Epithelial cell of proximal tubule (primary cell): ENCODE measurements at places on chromosomes 5 and 9. TPM values are rescaled to one million over a fixed set of nuclear protein-coding genes. Genes with fewer than 3 reads are reported as not detected.

DNA sequence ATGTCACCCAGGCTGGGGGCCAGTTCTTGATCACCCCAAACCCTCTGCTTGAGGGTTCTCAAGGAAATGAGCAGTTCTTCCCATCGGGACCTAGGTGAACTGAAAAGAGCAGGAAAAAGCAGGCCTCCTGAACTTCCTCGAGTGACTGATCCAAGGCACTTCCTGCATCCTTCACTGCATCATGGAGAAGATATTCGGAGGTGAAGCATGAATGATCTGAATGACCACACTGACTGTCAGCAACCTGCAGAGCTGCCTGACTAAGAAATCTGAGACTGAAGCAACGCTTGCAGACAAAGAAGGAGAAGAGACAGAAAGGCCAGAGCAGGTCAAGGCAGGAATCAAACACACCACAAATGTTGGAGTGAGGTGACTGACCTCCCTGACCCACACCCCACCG is 420.2 kb downstream of the AGTPBP1 start:
- DNase-seq: peak; percentile 69

- no peak for DNase-seq
These were observed 31.7 kb downstream of the CRB2 start for GRCh38 chr9:123387686-123388085.

DNA sequence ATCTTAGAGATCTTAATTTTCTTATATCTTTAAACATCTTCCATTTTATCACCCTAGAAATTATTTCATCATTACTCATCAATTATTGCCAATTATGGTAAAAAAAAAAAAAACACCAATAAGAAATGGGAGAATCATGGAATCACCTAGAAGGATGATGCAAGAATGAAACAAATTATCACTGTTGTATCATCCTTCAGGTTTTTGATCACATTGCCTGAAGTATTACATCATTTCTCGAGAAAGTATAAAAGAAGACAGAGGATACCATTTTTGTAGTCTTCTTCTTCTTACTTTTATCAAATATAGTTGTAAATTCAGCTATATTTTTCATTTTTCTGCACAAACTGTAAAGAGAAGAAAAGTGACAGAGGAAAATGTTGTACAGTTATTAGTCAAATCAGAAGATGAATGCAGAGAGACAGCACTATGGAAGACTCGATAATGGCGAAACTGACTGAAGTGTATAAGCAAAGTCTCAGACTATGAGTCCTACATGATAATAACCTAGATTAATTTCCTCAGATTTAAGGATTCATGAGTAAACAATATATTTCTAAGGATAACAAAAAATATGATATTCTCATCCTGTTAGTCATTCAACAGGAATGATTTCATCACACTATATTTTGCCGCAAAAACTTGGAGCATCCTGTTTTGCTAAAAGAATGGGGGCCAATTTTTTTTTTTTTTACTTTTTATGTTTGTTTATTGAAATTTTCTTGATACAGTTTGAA is 5.9 kb upstream of the STC2 start:
- no peak for DNase-seq

Gene DOLPP1
- total RNA-seq: 12.7 and 23.1 TPM in 2 replicates

Gene DMRT1
- total RNA-seq: not detected in 2 replicates

- DNase-seq: no peak
These were observed 136.3 kb downstream of the MYO10 start for GRCh38 chr5:16799796-16800195.

GRCh38 chr9:29625292-29625731 is 2052.0 kb upstream of the C9orf72 start:
- no peak for DNase-seq

Gene ABO
- total RNA-seq: 0.65 and 2.5 TPM in 2 replicates

Gene WDR55
- total RNA-seq: 14.6 and 23.4 TPM in 2 replicates

Gene RNF208
- 0.22 and 1.5 TPM in 2 replicates for total RNA-seq

Gene TTLL11
- total RNA-seq: 0.75 and 1.7 TPM in 2 replicates

Gene LCN1
- not detected in 2 replicates for total RNA-seq

GRCh38 chr9:122132539-122132938 is 27.0 kb downstream of the NDUFA8 start:
- DNase-seq: no peak

Gene OLFML2A
- 3.5 and 7.0 TPM in 2 replicates for total RNA-seq

Gene PCDHB3
- 0.22 and 0.23 TPM in 2 replicates for total RNA-seq

GRCh38 chr9:31733166-31733565 is 651.3 kb upstream of the ACO1 start:
- DNase-seq: no peak

- DNase-seq: no peak
These were observed 91.1 kb downstream of the MRPS27 start for GRCh38 chr5:72228960-72229359.

- DNase-seq: no peak
These were observed 6.2 kb upstream of the PDLIM4 start for GRCh38 chr5:132251220-132251725.

GRCh38 chr5:34891981-34892380 is 23.3 kb downstream of the RAD1 start:
- no peak for DNase-seq

Gene SPATA31E1
- not detected in 2 replicates for total RNA-seq

GRCh38 chr5:177456976-177457851 is 10.6 kb downstream of the PRR7 start:
- peak; percentile 75 for DNase-seq

Gene FBLL1
- total RNA-seq: 0.80 TPM in 1 of 2 replicates, not detected in the other

Gene AK6
- total RNA-seq: 14.8 and 33.0 TPM in 2 replicates

GRCh38 chr5:28415791-28416443 is 1377.5 kb upstream of the CDH9 start:
- DNase-seq: no peak

- no peak for DNase-seq
These were observed 343.6 kb upstream of the DAP start for GRCh38 chr5:11104651-11105112.

GRCh38 chr9:105307591-105308130 is 63.2 kb downstream of the SLC44A1 start:
- DNase-seq: no peak

Gene ALDOB
- total RNA-seq: not detected in 2 replicates

Gene ALDH1A1
- total RNA-seq: 0.87 and 1.6 TPM in 2 replicates

Gene PCDHB2
- total RNA-seq: under 0.01 and 0.17 TPM in 2 replicates

DNA sequence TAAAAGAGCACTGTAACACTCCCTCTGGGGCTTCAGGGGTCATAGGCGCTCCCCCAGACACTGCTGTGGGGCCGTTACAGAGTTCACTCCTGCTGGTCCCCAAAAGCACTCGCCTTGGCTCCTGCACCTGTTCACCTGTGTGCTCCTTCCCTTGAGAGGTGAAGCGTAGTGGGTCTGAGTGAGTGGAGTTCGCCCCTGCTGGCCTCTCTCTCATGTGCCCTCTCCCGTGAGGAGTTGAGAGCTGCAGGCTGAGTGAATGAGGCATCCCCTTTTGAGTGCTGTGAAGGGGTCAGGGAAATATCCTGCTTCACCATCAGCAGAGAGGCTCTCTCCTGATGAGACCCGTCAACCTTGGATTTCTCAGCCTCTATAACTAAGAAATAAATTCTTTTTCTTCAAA is 134.6 kb upstream of the TUT7 start:
- DNase-seq: no peak

Gene NHP2
- total RNA-seq: 392 and 572 TPM in 2 replicates

DNA sequence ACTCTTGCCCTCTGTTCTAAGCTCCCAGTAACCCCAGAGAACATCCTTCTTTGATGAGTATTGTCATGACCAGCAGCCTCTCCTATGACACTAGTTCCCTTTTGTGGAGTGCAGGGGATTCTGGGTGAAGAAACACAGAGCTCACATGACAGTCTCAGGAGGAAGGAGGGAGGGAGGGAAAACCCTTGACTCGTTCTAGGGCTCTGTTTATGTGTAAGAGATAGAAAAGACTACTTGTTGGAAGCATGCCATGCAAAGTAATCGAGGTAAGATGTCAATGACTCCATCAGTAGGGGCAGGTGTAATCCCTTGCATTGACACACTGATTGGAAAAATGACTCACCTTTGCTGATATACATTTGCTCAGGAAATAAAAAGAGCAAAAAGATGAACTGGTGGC is 190.2 kb upstream of the ELL2 start:
- no peak for DNase-seq

GRCh38 chr5:149901511-149901910 is 43.1 kb downstream of the PDE6A start:
- no peak for DNase-seq

DNA sequence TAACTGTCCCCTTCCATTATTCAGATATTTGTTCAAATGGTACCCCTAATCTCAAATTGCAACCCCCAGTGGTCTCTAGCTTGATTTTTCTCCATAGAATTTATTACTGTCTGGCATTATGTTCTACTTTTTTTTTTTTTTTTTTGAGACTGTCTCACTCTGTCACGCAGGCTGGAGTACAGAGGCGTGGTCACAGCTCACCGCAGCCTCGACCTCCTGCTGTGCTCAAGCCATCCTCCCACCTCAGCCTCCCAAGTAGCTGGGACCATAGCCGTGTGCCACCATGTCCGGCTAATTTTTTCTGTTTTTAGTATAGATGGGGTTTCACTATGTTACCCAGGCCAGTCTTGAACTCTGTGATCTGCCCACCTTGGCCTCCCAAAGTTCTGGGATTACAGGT is 2.0 kb upstream of the REEP5 start:
- no peak for DNase-seq

DNA sequence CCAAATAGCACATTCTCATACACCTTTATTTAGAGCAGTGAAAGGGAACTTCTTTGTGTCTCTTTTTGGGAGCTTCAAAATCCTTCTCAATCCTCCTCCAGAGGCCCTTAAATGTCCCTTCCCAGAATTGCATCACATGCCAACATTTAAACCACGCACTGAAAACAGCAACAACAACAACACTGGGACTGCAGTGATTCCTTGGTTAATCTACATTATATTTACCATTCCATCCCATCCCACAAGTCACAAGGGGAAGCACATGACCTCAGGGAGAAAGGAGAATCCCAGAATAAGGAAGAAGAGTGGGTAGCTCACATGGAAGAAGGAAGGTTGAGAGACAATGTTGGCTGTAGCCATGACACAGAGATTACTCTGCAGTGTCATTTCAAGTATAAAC is 41.1 kb downstream of the ELOVL7 start:
- DNase-seq: no peak

Gene MCCC2
- total RNA-seq: 25.3 and 38.6 TPM in 2 replicates
